OCI-LY7 (cell line): ENCODE measurements at places on chromosomes 1 and 21.

DNA sequence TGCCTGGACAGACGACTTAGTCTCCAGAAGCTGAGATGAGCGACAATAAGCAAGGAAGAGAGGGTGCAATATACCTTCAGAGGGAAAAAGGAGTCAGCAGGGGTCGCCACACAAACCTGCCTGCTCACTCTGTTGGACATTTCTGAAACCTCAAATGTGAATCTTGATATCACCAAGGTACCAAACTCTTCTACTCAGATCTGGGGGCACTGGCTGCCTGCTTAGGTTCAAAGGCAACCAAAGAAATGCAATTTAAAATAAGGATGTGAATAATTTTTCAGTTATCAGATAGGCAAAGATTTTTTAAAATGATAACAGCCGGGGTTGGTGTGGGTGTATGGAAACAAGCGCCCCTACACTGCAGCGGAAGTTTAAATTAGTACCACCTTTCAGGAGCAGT, 164.2 kb downstream of the HIVEP3 start:
- peak; percentile 51 for DNase-seq

GRCh38 chr1:100188617-100189016, 10.6 kb upstream of the LRRC39 start:
- DNase-seq: no peak

DNA sequence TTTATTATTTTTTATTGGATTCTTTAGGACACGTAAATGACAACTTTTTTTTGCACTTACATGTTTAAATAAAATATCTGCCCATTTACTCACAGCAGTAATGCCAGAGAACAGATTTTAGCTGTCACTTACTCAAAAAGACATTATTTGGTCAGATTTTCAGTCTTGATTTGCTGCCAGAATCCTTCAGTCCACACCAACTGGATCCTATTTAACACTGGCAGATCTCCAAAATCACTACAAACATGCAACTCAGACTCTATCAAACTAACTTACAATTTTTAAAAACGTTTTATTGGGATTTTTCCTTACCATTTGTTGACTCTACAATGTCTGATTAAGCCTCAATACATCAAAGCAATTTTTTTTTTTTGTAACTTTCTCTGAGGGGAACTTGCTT, 11.1 kb downstream of the ATP6V1G3 start:
- no peak for DNase-seq

DNA sequence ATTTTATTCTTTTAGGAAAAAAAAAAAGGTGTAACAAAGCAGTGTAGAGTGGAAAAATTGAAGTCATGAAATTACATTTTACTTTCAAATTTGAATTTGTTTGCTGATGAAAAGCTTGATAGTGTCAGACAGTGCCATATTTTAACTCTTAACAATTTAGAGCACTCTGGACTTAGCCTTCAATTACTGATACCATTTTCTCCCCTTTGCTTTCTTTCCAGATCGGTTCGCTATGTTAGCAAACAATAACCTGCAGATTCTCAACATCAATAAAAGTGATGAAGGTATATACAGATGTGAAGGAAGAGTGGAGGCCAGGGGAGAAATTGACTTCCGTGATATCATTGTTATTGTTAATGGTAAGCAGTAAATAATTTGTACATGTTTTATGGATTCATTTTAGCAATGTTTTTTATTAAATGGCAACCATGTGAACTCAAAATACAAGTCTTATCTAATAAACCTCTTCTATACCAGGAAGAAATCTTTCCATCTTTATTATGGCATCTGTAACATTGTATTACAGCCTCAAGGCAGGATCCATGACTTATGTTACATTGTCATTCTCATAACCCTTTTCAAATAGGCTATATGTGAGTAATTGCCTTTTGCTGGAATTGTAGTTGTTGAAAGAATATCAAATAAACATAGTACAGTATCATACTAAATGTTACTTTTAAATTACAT, 293.8 kb downstream of the NCAM2 start:
- no peak for DNase-seq

- no peak for DNase-seq
These were observed 150.2 kb downstream of the CAMTA1 start for GRCh38 chr1:6935361-6935883.

DNA sequence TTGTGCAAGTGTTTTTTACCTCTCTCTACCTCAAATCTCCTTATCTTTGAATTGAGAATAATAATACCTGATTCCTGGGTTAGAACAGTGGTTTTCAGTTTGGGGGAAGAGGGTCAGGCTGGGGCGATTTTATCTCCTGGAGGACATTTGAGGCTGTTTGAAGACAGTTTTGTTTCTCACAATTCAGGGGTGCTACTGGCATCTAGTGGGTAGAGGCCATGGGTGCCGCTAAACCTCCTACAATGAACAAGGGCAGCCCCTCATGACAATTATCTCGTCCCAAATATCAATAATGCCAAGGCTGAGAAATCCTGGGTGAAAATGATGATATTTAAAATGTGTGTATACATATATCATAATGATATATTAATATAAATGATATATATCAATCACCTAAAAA, 139.1 kb upstream of the USH2A start:
- DNase-seq: no peak

DNA sequence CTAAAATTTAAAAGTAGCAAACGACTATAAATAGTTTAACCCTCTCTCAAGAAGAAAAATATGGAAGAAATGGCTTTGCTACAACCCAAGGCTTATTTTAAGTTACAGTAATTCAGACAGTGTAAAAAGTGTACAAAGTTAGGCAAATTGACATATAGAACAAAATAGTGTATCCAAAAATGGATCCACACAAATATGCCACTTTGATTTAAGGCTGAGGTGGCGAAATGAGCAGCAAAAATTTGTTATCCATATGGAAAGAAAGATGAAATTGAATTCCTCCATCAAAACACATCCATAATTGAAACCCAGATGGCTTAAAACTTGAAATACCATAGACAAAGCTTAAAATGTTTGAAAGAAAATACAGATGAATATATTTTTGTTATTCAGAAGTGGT, 540.8 kb downstream of the BRINP3 start:
- no peak for DNase-seq

DNA sequence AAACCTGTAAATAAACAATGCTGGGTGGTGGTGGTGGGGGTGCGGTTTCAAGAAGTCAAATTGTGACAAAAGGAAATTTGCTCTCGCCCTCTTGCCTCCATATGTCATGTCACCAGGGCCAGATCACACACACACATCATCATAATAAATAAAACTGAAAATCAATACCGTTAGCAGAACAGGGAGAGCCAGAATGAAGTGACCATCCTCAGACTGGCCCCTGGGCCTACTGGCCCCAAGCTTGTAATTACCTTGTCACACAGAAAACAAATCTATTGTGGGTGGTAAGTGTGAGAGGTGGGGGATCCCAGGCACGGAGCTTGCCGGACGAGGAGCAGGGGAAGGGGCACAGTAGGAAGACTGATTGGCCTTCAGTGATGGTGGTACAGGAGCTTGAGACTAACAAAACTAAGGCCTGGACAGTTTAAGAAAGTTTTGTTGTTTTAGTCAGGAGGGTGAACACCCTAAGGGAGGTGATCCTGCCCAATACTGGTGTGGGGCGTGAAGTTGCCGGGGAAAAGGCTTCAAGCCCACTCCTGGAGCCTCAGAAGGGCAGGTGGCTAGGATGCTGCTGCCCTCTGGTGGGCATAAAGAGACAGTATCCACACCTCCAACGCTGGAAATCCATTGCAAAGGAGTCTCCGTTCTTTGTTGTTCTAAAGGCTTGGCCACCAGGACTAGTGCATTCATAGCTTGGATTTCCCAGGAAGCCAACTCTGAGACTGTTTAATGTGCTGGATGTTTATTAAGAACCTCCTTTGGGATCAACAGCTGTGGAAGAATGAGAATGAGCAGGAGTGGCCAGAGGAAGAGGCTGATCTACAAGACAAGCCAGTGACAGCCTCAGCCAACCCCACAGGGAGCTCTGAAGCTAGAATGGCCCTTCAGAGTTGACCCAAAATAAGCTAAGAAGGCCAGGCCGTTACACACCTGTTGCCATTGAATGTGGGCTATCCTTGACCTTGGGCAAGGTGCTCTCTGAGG, 8.1 kb upstream of the C1orf216 start:
- DNase-seq: peak; percentile 45

- DNase-seq: no peak
These were observed 182.9 kb upstream of the DPYD start for GRCh38 chr1:98103617-98104285.
